ENCODE measurements at places on chromosomes 6 and 20.
A peak's percentile ranks its signal among the peaks of the same experiment; 100 is the strongest.

DNA sequence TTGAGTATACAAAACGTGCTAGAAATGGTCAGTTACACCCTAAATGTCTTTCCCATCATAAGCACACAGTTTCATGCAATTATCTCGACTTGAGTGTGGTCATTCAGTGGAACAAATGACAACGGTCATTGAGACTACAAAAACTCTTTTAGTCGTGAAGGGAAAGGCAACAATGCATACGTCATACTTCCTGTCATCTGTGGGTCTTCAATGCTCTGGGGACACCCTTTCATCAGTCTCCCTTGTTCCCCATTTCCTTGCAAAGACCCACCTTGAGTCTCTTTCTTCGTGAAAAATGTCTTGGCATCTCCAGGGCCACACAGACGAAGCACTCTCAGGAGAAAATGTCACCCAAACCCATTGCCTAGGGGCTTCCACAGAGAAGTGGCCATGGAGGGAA lies 238.5 kb downstream of the GMPR start:
- no peak for DNase-seq

GRCh38 chr6:154316131-154316530 lies 40.5 kb downstream of the IPCEF1 start:
- no peak for DNase-seq

- DNase-seq: no peak
These were observed 295.7 kb downstream of the CDC5L start for GRCh38 chr6:44682987-44683779.

- DNase-seq: no peak
These were observed 49.9 kb upstream of the TAGAP start for GRCh38 chr6:159094444-159095252.

DNA sequence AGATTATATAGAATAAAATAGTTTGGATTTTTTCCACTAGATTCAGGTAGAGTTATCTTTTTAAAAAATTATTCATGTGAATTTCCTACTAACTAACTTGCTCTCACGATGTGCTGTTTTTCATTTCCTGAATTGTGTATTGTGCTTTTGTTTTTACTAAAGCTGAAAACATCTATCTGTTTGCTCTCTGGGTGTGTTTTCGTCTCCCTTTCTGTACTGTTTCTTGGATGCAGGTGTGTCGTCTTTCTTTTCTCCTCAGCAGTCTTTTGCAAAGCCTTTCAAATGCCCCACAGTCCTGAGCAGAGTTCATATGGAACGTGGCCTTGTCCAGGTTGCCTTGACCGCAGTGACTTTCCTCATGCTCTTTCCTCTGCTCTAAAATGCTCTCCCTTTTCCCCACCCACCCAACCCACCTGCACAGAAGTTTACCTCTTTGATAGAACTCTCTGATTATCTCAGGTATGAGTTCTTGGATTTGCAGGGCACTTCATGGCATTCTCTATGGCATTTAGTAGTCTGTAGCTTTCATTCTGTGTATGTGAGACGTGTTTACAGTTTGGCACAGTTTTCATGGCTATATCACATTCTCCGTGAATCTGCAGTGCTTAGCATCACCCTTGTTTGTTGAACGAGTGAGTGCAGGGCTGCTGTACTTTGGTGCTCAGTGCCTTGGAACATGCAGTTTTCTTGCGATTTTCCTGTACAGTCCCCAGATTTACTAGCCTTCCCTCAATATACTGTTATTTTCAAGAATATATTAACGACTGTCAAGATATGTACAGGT lies 77.1 kb downstream of the FARS2 start:
- no peak for DNase-seq

DNA sequence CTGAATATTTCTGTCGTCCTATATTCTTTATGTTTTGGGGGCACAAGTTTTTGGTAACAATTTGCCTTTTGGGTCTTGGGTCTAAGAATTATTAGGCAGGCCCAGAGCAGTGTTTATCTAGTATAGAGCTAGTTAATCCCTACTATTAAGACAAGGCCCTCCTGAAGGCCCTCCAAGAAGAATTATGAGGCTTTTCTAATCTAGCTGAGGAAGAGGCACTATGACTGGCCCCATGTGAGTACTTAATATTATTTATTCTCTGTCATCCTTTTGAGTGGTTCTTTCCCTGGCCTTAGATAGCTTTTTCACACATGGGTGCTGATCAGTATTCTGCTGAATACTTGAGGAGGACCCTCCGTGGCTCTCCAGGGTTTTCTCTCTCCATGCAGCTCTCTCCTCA lies 25.1 kb downstream of the CHMP4B start:
- no peak for DNase-seq

DNA sequence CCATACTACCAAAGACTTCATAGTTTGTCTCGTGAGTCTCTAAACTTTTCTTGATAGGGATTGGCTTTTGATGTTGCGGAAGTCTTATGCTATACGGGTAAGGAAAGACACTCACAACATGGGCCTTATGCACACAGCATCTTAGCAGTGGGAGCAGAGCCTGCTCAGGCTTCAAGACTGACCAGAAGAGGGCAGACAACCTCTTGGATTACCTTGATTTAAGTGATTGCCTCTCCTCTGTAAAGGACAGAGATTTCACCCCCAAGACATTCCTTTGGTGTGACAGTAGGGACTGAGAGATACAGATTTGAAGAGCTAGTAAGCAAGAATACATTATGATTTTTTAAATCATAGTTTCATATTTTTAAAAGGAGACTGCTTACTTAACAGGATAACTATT lies 71.0 kb upstream of the SAMD3 start:
- peak; percentile 20 for DNase-seq

DNA sequence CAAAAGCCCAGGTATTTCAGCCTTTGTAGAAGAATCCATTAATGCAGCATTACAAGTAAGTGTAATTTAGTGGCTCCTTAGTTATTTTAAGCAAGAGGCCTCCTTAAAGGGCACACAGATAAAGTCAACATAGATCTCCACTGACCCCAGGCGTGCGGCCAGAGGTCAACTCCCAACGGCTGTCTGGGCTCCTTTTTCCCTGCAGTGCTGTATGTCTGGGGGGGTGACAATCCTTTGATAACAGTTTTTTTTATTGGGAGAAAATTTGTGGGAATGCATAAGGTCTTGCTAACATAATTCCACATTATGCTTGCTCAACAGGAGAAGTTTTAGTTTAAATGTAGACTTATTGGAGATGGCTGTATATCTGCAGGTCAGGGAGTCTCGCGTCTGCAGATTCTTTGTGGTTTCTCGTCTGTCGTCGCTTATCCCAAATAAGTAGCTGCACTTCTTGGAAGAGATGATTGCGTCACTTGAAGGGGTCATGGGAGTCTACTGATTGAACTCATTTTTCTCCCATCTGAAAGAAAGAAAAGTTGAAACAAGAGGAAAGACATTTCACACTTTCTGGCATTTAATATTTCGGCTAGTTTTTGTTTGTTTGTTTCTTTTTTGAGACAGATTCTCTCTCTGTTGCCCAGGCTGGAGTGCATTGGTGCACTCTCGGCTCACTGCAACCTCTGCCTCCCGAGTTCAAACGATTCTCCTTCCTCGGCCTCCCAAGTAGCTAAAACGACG lies 151.7 kb upstream of the AKAP12 start:
- no peak for DNase-seq

DNA sequence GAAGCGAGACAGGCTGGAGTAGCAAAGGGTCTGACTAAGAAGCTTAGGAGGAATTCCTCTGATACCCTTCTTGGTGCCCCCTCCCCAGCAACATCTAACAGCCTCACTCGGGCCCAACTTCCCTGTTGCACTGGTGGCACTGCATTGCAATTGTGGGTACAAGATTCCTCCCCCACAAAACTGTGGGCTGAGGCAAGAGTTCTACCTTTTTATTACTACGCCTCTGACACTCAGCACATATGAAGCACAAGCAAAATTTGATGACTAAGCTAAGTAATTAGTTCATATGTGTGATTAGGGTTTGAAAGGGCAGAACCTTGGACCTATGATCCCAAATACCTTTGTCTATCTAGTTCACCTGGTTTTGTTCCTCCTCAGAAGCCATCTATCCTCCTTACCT lies 83.5 kb downstream of the ZHX3 start:
- DNase-seq: no peak

- DNase-seq: no peak
These were observed 24.5 kb downstream of the PLCG1 start for GRCh38 chr20:41161886-41162285.

GRCh38 chr6:73782911-73783310 lies 86.9 kb downstream of the CD109 start:
- no peak for DNase-seq

GRCh38 chr20:53194306-53195290 lies 222.4 kb downstream of the TSHZ2 start:
- DNase-seq: no peak

DNA sequence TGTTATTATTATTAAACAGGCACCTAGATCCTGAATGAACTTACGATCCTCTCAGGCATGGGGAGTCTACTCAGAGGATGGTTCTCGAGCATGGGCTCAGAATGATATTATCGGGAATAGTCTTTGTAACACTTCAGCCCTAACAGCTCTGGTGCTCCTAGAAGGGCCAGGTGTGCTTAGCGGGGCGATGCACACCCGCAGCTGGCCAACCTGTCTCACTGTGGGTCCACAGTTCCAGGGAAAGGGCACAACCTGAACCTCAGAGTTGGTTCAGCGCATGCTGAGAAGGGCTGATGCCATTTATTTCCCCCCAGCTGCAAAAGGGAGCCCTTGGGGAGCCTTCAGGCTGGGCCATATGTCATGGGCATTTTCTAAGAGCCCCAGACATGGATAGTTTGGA lies 26.2 kb downstream of the RRAGD start:
- DNase-seq: no peak

GRCh38 chr20:717832-718231 lies 42.2 kb upstream of the SCRT2 start:
- DNase-seq: no peak

DNA sequence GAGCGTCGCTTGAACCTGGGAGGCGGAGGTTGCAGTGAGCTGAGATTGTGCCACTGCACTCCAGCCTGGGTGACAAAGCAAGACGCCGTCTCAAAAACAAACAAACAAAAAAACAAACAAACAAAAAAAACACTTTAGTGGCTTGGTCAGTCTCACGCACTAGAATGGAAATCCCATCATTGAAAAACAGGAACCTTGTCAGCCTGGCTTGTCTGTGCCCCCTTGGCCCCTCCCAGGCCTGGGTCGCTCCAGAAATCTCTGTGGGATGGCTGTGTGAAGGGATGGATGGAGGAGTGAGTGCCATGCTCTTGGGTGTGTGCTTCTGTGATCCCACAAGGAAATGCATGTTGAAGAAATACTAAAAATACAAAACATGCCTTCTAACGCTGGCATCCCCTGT lies 20.9 kb upstream of the NAA20 start:
- DNase-seq: no peak

GRCh38 chr6:107125771-107126170 lies 10.5 kb upstream of the BEND3 start:
- no peak for DNase-seq

GRCh38 chr20:47318586-47319516 lies 37.6 kb downstream of the ZMYND8 start:
- peak; percentile 85 for DNase-seq

- no peak for DNase-seq
These were observed 85.6 kb downstream of the AIG1 start for GRCh38 chr6:143146186-143146851.

DNA sequence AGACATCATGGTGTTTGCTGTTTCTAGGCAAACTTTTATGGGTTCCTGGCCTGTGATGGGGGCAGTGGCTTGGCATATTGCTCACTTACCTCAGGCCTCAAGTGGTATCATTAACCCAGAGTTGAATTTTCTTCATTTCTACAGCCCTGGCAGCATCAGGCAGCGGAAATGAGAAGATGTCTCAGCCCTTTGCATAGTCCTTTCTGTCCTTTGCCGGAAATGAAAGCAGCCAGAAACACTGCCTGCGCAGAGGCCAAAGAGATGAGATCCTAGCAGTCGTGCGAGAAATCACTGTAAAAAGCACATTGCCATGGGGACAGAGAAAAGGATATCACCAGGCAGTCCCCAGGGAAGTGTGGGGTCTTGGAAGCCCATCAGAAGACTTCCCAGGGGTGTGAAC lies 37.4 kb upstream of the KCNG1 start:
- no peak for DNase-seq

GRCh38 chr20:1664911-1665310 lies 7.3 kb upstream of the SIRPG start:
- no peak for DNase-seq

GRCh38 chr6:32178547-32179440 lies 589 bp downstream of the RNF5 start:
- peak; percentile 48 for DNase-seq

GRCh38 chr6:113634352-113635163 lies 222.6 kb upstream of the MARCKS start:
- DNase-seq: no peak

DNA sequence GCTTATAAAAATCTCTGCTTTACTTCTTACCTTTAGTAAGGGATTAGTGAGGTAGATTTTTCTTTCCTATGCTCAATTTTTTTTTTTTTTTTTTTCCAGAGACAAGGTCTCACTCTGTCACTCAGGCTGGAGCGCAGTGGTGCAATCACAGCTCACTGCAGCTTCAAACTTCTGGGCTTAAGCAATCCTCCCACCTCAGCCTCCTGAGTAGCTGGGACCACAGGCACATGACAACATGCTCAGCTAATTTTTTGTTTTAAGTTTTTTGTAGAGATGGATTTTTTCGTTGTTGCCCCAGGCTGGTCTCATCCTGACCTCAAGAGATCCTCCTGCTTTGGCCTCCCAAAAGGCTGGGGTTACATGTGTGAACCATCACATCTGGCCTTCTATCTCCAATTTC lies 58.9 kb upstream of the RREB1 start:
- DNase-seq: no peak

DNA sequence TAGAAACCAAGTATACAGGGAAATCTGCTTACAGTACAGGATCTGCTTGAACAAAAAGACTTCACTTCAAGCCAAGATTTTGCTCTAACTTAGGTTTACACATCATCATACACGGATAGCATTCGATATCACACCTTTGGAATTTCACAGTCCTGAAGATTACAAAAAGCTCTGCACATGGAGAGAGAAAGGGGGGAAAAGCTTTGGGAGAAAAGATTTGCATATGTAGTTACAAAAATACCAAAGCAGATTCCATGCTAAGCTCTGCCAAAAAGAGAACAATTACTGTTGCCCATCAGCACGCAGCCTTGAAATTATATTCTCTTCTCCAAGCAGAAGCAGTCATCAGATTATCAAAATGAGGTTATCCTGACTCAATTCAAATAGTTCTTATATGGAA lies 62.0 kb downstream of the HIVEP2 start:
- no peak for DNase-seq

DNA sequence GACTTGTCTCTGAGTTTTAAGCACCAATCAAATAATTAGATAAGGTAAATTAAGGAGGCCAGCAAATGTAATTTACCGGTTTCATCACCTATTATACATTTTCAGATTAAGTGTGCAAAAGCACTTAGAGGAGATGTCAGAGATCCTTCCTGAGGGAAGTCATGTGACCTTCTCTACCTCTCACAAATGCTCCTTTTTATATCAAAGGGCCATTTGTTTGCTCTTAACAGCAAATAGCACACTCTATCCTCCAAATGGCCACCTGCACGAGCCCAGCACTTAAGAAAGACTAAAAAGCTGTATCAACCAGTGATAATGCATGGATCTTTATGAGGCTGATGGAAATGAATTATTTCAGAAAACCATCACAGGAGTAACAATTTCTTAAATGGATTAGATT lies 149.4 kb downstream of the ELOVL4 start:
- DNase-seq: no peak

Data from pons (tissue), 1 donor.